ENCODE measurements at places on chromosomes 11 and 22.

- DNase-seq = no peak
These were observed 126.9 kb downstream of the CD44 start for GRCh38 chr11:35265755-35266454.

GRCh38 chr11:105357764-105358163 is 218.2 kb upstream of the CARD18 start:
- DNase-seq = no peak

- DNase-seq = no peak
These were observed 54.4 kb upstream of the INCENP start for GRCh38 chr11:62069374-62069773.

- DNase-seq = no peak
These were observed 28.6 kb downstream of the ARHGAP8 start for GRCh38 chr22:44780876-44781449.

GRCh38 chr11:101336155-101336554 is 206.5 kb upstream of the PGR start:
- DNase-seq = no peak

GRCh38 chr11:59403546-59403945 is 22.7 kb downstream of the OR5A2 start:
- DNase-seq = no peak

- DNase-seq = no peak
These were observed 169.9 kb downstream of the KIF18A start for GRCh38 chr11:27938011-27938410.

GRCh38 chr11:44328138-44328660 is 18.3 kb upstream of the ALX4 start:
- DNase-seq = no peak

- no peak for DNase-seq
These were observed 873 bp downstream of the OTOG start for GRCh38 chr11:17547932-17548331.

- no peak for DNase-seq
These were observed 12.3 kb downstream of the NARS2 start for GRCh38 chr11:78562398-78562797.

GRCh38 chr11:114366331-114367243 is 33.7 kb downstream of the C11orf71 start:
- no peak for DNase-seq

GRCh38 chr11:82012276-82012675 is 721.4 kb downstream of the FAM181B start:
- no peak for DNase-seq

GRCh38 chr11:107691000-107691750 is 20.7 kb downstream of the SLN start:
- no peak for DNase-seq

DNA sequence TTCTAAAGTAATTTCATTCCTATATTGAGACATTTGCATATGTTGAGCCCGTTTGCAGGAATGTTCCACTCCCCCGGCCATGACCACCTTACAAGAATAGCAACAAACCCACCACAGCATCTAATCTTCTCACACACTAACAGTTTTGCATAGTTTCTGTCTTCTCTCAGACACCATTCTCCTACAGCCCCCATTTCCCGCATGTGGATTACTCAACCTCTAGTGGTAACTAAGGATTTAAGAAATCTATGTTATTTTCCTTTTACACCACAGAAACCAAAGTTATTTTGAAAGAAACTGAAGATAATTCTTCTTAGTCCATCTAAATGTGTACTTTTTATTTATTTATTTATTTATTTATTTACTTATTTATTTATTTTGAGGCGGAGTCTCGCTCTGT is 2.3 kb downstream of the MS4A4E start:
- no peak for DNase-seq

DNA sequence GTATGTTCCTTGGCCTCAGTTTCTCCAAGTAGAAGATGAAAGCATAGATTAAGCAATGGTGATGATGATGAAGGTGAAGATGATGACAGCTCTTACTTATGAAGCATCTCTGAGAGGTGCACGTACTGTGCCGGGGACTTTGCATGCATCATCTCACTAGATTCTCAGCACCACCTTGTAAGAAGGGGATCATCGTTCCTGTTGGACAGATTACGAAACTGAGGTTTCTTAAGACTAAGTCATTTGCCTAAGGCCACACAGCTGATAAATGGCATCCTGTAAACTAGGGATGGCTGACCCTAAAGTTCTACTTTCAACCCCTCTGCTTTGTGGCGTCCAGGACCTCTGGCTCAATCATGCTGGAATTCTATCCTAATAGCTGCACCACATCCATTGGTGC is 8.7 kb downstream of the MS4A15 start:
- no peak for DNase-seq

DNA sequence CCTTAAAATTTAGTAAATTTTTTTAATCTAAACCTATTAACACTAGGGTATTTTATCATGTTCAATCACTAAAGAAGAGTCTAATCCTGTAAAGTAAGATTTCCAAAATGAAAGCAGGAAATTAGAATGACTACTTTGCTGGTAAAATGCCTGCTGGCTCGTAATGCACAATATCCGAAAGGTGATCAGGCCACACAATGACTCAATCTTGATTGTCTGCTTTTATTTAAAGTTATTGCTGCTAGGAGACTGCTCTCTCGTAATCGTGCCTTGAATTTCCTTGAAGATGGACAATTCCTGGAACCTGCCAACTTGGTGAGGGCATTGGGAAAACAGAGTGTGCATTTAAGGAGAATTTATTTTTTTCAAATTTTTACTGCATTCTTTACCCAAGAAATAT is 1786.5 kb upstream of the RAG2 start:
- DNase-seq = no peak

GRCh38 chr11:117946156-117946841 is 17.1 kb upstream of the TMPRSS13 start:
- DNase-seq = no peak

DNA sequence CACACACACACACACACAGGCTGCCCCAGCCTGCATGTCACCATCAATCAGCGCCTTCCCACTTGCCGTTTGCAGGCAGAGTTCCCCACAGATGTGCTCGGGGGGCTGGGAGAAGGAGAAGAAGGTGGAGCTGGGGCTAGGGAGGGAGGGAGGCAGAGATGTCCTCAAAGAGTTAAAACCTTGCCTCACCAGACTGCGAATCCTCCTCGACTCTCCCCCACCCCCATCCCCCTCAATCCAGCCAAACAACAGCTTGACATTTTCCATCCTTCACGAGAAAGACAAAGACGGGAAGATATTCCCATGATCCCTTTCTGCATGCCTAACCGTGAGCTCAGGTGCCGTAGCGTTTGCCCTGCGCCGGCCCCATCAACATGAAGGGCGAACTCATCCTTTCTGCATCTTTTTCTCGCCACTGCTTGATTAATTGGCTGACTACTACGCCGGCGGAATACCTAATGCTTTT is 365.5 kb downstream of the MIAT start:
- DNase-seq = no peak

GRCh38 chr22:23036684-23037428 is 33.5 kb upstream of the GNAZ start:
- no peak for DNase-seq

DNA sequence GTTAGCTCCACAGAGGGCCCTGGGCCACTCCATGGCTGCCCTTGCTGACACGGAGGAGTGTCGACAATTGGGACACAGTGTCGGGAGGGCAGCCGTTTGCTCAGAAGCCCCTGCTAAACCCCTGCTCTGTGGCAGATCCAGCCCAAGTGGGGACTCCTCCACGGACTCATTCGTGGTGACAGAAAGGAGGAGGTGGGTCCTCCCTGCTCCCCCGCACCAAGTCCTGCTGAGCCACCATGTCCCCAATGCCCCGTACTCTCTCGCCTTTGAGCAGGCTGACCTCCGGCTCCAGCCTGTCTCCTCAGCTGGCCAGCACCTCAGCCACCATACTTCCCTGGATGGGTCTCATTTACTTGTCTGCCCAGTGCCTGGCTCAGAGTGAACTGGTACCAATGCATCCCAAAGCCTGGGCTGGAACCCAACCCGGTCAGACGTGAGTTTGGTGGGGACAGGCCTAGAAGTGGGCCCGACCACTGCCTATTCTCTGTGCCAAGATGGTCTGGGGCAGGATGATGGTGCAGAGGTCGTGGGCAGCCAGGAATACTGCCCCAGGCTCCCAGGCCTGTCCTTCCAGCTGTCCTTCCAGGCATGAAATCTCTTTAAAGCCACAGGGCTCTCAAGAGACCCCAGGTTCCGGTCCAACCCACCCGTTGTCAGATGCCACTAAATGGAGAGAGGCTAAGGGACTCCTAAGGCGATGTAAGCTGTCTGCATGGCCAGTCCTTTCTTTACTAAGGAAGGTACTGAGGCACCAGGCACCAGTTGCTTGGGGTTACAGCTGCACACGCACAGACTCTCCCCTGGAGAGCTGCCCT is 4.3 kb downstream of the CBX6 start:
- no peak for DNase-seq
